ENCODE measurements at places on chromosomes 6 and 20. TPM values are rescaled to one million over a fixed set of nuclear protein-coding genes. Genes with fewer than 3 reads are reported as not detected.

GRCh38 chr6:113969888-113970804 is 802 bp downstream of the HDAC2 start:
- H3K27me3 ChIP-seq = no peaks in the 10 kb centered on the region
- DNase-seq = peak; percentile 60
- peak overlapping the region; percentile 94 for H3K27ac ChIP-seq
- peaks cover 26% of the 10 kb centered on the region for H3K4me1 ChIP-seq
- H3K36me3 ChIP-seq = peaks cover 35% of the 10 kb centered on the region

The STMND1 gene
- total RNA-seq = 0.68 TPM

DNA sequence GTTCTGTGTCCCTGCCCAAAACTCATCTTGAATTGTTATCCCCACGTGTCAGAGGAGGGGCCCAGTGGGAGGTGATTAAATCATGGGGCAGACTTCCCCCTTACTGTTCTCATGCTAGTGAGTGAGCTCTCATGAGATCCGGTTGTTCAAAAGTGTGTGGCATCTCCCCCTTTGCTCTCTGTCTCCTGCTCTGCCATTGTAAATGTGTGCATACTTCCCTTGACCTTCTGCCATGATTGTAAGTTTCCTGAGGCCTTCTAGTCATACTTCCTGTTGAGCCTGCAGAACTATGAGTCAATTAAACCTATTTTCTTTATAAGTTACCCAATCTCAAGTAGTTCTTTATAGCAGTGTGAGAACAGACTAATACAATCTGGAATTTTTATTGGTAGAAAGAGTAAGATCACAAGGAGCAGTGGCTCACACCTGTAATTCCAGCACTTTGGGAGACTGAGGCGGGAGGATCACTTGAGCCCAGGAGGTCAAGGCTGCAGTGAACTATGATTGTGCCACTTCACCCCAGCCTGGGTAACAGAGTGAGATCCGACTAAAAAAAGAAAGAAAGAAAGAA is 47.1 kb upstream of the SLC22A16 start:
- no peak overlapping the region for H3K27ac ChIP-seq

- no peak for DNase-seq
- no peak overlapping the region for H3K4me3 ChIP-seq
- H3K27ac ChIP-seq = no peak overlapping the region
- H3K36me3 ChIP-seq = no peaks in the 10 kb centered on the region
- H3K27me3 ChIP-seq = peaks cover 9% of the 10 kb centered on the region
Measured at GRCh38 chr20:23337312-23337711, 13.3 kb upstream of the NXT1 start.

DNA sequence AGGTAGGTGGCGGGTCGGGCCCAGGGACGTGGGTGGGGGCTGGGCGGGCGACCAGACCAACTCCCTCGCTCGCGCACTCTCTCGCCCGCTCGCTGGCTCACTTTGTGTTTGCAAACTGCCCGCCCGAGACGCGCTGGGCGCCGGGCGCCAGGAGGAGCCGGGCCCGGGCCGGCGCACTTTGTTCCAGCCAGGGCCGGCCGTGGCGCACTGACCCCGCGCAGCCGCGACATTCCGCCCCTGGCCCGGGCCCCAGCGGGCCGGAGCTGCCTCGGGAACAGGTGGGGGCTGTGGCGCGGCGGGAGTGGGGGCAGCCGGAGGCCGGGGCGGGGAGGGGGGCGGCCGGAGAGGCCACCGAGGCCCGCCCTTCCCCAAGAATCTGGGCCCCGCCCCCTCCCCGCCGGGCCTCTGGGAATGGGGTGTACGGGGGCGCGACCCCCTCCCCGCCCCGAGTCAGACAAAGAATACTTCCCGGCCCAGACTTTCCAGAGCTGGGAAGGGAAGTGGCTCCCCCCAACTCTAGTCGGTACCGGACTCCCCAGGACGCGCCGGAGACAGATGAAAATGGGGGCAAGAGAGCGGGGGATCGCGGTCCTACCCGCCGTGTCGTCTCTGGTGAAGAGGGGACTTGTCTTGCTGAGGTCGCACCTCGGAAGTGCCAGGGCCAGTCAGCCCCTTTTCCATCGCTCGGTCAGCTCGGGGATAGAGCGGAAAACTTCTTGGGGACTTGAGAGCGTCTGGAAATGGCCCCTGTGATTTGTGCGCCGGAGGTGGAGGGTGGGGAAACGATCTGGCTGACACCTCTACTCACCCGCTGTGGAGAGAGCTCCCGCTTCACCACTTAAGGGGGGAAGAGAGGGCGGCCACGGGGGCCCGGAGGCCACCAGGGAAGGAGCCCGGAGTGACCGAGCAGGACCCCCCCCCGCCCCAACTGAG is 951 bp downstream of the FOXP4 start:
- H3K36me3 ChIP-seq = peaks cover 33% of the 10 kb centered on the region
- H3K4me1 ChIP-seq = peaks cover 11% of the 10 kb centered on the region
- peak overlapping the region; percentile 81 for H3K4me3 ChIP-seq

DNA sequence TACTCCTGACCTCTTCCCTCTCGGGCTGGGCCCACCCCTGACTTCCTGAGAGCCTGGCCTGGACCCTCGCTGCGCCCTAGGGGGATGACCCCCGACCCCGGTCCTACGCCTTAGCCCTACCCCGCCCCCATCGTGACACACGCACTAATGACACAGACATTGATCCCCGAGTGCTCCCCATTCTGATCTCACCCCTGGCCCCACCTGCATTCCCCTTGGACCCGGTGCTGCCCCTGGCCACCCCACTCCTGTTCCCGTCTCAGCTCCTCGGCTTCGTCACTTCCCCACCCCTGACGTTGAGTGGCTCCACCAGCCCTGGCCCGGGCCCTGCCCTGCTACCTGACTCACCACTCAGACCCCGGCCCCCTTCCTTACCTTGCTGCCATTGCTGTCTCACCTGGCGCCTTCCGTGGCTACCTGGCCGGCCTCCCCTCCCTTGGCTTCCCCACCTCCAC is 12.1 kb downstream of the RBCK1 start:
- peaks cover 90% of the 10 kb centered on the region for H3K36me3 ChIP-seq
- no peak overlapping the region for H3K4me3 ChIP-seq
- peaks cover 7% of the 10 kb centered on the region for H3K4me1 ChIP-seq
- no peak overlapping the region for H3K27ac ChIP-seq
- no peaks in the 10 kb centered on the region for H3K27me3 ChIP-seq

- no peak overlapping the region for H3K27ac ChIP-seq
- H3K36me3 ChIP-seq = no peaks in the 10 kb centered on the region
- peak; percentile 54 for DNase-seq
- no peak overlapping the region for H3K4me3 ChIP-seq
- peaks cover 13% of the 10 kb centered on the region for H3K4me1 ChIP-seq
Measured at GRCh38 chr20:44092551-44093248, 94.3 kb downstream of the JPH2 start.

DNA sequence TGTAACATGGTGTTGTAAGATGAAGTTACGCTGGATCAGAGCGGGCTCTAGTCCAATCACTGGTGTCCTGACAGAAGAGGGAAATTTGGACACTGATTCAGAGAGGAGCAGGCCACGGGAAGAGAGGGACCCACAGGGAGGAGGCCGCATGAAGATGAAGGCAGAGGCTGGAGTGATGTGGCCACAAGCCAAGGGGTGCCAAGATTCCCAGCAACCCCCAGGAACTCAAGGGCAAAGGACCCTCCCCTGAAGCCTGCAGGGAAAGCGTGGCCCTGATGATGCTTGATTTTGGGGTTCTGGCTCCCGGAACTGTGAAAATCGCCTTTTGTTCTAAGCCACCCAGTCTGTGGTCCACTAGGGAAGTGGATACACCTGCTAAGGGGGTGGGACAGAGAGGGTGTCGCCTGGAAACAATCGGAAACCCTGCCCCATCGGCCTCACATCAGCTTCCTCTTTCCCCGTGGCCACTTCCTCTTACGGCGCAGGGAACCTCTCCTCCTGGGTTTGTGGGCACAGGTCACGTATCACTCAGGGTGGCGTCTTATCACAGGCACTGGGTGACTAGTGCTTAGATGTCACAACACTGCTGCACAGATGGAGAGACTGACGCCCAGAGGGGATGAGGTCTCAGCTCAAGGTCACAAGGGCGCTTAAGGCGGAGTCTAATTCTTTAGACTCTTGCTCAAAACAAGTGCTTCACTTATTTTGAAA is 58.0 kb downstream of the SULF2 start:
- no peak overlapping the region for H3K4me3 ChIP-seq
- no peak for DNase-seq
- H3K27ac ChIP-seq = no peak overlapping the region
- H3K36me3 ChIP-seq = peaks cover 11% of the 10 kb centered on the region
- no peaks in the 10 kb centered on the region for H3K4me1 ChIP-seq
- no peaks in the 10 kb centered on the region for H3K27me3 ChIP-seq

All from Calu3 (cell line).